ENCODE measurements at places on chromosomes 12 and 14. TPM values are rescaled to one million over a fixed set of nuclear protein-coding genes. Genes with fewer than 3 reads are reported as not detected.

DNA sequence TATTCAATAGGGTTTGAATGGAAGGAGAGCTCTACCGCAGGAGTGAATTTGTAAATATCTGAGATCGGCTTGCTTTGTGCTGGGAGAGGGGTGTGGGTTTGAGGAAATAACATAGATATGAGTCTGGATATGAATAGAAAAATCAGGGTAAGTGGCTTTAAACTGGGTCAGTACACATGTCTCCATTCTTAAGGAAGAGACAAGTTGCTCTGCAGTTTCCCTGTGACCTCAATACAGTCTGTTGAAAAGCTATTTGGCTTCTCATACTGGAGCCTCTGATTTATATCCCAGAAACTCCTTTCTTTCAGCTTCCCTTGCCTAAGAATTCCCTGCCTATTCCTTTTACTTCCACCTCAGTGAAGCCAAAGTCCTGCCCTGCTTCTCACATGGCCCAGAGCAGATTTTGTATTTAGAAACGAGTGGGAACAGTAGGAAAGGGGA lies 153.5 kb upstream of the ATF7IP start:
- H3K4me3 ChIP-seq, result no peak overlapping the region
- no peaks in the 10 kb centered on the region for H3K36me3 ChIP-seq

GRCh38 chr12:119154435-119154818 lies 24.3 kb upstream of the HSPB8 start:
- no peak overlapping the region for H3K4me3 ChIP-seq
- no peak overlapping the region for H3K27ac ChIP-seq
- no peak for DNase-seq
- no peaks in the 10 kb centered on the region for H3K36me3 ChIP-seq
- no peaks in the 10 kb centered on the region for H3K4me1 ChIP-seq

DNA sequence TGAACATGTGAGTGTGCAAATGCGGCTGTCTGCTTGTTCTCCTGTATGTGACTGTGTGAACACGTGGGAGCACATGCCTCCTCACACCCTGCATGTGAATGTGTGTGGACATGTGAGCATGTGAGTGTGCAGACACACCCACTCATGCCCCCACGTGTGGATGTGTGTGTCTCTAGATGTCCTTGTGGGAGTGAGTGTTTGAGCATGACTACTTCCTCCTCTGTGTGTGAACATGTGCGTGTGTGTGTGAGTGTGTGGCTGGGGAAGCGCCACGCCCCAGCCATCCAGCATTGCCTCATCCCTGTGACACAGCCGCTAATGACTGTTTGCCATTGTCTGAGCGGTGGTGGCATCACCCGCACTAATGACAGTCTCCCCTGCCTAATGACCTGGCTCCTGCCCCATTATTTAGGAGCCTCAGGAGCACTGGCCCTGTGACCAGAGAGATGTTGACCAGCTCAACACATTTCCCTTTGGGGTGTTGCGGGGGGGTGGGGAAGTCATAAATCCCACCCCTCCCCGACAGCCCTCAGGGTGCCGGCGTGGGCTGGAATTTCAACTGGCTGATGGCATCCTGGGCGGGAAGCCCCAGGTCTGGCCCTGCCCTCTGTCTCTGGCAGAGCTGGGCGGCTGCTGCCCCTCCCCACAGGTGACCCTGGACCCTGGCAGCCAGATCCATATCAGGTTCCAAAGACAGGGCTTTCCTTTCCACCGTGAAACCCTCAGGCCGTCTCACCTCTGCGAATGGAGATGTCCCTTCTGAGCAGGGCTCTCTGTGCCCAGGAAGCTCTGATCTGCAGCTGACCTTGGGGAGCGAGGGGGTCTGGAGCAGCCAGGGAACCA lies 11.5 kb upstream of the KRT80 start:
- H3K36me3 ChIP-seq, result no peaks in the 10 kb centered on the region
- peaks cover 9% of the 10 kb centered on the region for H3K4me1 ChIP-seq
- peak; percentile 84 for DNase-seq
- no peak overlapping the region for H3K4me3 ChIP-seq
- no peak overlapping the region for H3K27ac ChIP-seq

DNA sequence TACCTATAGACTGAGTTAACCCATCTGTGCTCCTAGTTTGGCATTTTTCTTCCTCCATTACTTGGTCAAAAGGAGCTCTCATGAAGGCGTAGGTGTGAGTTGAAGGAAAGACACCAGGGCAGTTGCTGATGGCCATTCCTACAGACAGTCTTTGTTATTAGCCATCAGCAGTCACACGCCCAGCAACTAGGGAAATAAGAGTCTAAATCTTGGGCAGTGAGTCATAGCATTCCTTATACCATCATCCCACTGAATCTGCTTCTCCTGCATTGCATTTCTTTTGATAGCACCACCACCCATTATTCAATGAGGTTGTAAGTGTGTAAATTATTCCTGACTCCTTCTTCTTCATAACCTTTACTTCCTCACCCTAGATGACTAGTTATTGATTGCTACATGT lies 150.9 kb upstream of the IGF1 start:
- no peaks in the 10 kb centered on the region for H3K27me3 ChIP-seq
- no peak for DNase-seq
- H3K4me1 ChIP-seq, result no peaks in the 10 kb centered on the region
- no peak overlapping the region for H3K27ac ChIP-seq
- H3K4me3 ChIP-seq, result no peak overlapping the region

The PLEKHG7 gene
- total RNA-seq, result 0.23 TPM

Measured in left lung (tissue), 14 donors.